ENCODE measurements at places on chromosomes 12 and 14.

GRCh38 chr14:101464310-101464983 is 96.8 kb upstream of the DIO3 start:
- no peak for DNase-seq

- no peak for DNase-seq
These were observed 16.7 kb downstream of the SETD3 start for GRCh38 chr14:99463974-99464373.

GRCh38 chr14:91245029-91245428 is 525 bp upstream of the GPR68 start:
- no peak for DNase-seq

DNA sequence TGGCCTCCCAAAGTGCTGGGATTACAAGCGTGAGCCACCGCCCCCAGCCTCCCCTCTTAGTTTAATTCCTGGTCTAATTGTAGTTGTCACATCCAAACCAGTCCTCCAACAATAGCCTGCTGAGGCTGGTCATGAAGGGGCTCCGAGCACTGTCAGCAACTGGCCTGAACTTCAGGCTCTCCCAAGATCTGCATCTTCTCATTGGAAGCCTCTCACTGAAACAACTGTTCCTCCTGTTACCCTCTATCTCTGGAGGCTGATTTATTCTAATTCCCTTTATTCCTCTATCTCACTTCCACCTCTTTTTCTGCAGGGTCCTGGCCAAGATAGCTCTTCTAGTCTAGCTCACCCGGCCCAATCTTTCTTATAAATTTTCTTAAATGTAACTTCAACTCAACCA is 89.4 kb downstream of the DUSP16 start:
- no peak for DNase-seq

DNA sequence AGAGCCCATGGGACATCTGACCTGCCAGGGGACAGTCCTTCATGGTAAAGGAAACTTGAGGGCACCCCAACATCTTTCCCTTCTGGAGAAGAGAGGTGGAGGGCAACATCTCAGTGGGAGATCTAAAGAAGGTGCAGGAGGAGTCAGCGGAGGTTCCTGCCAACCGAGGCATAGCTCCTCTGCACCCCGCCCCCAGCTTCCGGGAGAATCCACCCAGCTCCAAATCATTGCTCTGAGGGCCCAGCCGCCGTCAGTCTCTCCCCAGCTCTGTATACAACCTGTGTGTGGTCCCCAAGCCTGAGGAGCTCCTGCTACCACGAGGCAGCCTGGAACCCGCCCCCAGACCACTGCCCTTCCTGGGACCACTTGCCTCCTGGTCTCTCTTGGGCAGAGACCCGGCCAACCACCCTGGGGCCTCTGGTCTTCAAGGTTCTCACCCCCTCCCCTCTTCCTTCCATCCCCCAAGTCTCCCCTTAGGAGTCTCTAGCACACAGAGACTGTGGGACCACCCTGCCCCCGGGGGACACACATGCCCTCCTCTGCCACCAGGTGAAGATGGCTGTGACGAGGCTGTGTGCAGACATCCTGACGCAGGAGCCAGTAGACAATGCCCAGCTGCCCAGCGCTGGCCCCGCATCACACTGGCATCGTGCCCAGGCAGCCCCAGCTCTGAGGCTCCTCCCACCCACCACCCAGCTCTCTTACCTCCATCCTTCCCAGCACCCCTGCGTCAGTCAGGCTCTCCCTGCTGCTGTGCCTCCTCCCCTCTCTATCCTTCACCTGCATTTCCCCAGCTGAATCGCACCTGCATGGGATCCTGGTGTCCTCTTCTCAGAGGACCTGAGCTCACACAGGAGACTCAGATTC is 13.0 kb upstream of the NUDT14 start:
- DNase-seq, result no peak
